ENCODE measurements at places on chromosomes 12 and 14.
A peak's percentile ranks its signal among the peaks of the same experiment; 100 is the strongest.

GRCh38 chr14:77053046-77053841 is 24.7 kb upstream of the IRF2BPL start:
- peak; percentile 63 for DNase-seq

GRCh38 chr12:31860401-31860800 is 98.8 kb upstream of the RESF1 start:
- no peak for DNase-seq

DNA sequence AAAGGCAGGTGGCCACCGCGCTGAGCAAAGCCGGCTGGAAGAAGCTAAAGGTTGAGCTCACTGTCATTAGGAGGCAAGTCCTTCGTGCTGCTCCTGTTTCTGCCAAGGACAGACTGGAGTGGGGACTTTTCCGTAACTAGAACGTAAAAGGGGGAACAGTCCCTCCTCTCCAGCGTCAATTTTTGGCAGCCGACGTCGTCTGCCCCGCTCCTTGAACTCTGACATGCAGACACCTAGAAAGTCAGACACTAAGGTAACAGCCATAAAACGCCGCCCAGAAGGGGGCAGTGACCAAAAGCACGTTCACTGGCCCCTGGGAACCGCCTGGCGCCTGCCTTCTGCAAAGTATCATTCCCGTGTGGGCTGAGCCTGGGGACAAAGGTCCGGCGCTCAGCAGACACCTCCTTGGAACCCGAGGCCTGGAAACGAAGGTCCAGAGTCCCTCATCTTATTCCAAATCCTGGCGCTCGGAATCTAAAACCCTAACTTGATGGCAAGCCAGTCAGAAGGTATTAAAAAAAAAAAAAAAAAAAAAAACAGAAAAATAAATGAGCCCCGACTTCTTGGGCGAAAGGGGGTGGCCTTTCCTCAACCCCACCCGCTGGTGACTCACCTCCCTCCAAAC is 1.1 kb upstream of the LRP1 start:
- peak; percentile 84 for DNase-seq

- DNase-seq, result no peak
Measured at GRCh38 chr12:47097276-47097896, 17.6 kb upstream of the AMIGO2 start.

- no peak for DNase-seq
Measured at GRCh38 chr12:7751394-7751793, 4.2 kb upstream of the CLEC4C start.

GRCh38 chr12:113407931-113408600 is 4.4 kb upstream of the SDS start:
- peak; percentile 53 for DNase-seq

DNA sequence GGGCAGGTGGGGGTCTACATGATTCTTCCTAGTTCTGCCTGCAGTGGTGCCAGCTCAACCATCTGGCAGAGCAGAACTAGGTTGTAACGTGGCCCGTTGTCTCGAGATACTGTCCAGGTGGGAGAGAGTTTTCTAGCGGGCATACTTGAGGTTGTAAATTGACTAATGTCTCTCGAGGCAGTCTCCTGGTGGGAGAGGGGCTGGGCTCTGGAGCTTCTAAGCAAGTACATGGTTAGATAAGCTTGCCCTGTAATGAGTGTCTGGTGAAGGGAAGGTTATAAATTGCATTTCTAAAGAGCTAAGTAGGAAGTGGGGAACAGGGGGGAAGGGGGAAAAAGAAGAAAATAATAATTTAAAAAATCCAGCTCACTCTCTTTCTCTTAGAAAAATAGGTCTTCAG is 18.1 kb downstream of the BDKRB1 start:
- DNase-seq, result no peak

GRCh38 chr14:64965356-64966000 is 6.7 kb downstream of the RAB15 start:
- DNase-seq, result no peak

DNA sequence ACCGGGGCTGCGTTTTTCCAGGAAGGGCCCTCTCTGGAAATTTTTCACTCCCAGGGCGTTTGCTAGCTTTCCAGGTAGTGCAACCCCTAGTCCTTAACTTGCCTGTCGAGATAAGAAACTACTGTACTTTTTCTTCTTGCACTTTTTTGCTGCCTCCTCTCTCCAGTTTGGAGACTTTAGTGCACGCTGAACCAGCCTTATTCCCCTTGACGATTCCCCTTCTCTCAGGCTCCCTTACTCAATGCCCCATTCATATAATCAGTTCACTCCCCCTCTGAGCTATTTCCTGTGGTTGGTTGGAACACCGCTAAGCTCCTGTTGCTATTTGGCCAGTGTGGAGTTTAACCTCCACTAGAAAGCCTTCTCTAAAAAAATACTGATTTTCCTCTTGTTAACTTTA is 682 bp downstream of the CREBL2 start:
- DNase-seq, result peak; percentile 64

- peak; percentile 79 for DNase-seq
Measured at GRCh38 chr12:6044082-6044481, 80.4 kb downstream of the VWF start.

DNA sequence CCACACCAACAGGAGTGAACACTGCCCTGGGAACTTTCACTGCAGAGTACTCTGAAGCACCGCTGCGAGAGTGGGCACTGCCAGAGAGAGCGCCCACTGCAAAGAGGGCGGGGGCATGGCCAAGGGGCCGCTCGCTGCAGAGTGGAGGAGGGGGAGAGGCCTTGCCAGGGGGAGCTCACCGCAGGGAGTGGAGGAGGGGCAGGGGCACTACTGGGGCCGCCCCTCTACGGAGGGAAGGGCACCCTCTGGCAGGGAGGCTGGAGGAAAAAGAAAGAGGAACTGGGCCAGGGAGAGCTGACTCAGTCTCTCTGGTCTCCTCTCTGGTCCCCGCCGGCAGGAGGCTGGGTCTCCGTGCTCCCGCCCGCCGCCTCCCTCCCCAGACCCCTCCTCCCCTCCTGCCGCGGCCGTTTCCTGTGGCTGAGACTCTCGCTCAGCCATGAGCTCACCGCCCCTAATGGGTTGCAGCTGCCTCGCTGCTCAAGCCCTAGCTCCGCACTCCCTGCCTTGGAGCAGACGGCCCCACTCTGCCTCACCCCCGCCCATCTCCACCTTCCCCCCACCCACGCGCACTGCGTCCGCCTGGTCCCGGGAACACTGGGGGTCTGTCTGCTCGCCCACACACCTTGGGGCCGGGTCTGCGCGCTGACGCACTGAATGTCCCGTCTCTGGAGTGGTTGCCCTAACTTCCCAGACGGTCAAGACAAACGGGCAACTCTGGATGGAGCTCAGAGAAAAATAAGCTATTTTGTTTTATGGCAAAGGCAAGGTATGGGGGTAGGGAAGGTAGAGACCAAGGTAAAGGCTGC is 1.3 kb downstream of the ARHGEF40 start:
- peak; percentile 64 for DNase-seq

- no peak for DNase-seq
Measured at GRCh38 chr14:89409961-89410360, 7.1 kb downstream of the FOXN3 start.

DNA sequence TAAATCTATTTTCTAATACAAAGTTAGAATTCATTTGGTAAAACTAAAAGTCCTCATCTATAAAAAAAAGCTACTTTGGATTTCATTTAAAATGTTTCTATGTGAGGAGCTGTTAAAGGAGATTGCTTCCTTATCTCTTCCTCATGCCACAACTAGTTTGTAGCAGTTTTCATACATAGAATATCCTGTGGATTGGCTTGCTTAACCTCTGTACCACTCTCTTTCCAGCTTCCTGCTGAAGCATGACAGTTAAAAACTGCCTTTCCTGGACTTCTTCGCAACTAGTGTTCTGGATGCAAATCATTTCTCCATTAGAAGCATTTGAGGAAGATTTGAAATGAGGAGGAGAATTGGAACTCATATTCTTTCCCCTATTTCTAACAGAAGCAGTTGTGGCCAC is 49.6 kb downstream of the ST8SIA1 start:
- no peak for DNase-seq

- no peak for DNase-seq
Measured at GRCh38 chr14:38947343-38947742, 155.7 kb downstream of the SEC23A start.

- no peak for DNase-seq
Measured at GRCh38 chr14:68364792-68365192, 428.1 kb downstream of the ZFP36L1 start.

DNA sequence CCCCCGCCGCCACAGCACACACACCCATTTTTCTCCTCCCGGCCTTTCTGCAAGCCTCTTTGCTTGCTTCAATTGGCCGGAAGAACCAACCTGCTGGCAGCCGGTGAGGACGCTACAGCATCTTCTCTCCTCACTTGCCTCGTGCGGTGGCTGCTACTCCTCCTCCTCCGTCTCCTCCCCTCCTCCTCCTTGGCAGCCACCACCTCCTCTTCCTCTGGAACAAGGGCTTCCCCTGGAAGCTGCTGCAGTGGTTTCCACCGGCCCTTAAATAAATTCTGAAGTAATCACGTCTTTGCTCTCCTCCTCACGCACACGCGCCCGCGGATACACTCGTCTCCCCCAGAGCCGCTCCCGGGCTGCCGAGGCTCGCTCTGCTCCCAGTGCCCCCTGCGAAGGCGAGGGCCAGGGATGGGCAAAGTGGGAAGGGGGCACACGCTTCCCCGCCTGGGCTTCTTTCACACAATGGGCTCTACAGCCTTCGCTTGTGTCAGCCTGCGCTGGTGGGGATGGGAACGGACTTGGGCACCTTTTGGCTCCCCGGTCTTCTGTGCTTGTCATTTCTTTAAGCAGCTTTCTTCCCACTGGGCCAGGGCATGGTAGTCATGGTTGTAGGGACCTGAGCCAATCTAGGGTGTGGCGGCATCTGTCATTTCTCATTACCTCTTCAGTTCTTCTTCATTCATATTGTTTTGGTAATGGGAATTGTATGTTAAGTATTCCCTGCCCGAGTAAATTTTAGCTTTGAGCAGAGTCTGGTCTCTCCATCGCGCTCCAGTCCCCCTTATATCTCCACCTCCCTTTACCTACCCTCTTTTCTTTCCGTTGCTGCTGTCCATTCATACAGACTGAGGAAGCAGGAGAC is at the start of gene PPFIA2:
TSS of gene PPFIA2 (minus strand) at position 161 of the 862 bp plus-strand sequence.
- DNase-seq, result peak; percentile 56

- no peak for DNase-seq
Measured at GRCh38 chr12:24049728-24050127, 100.3 kb upstream of the SOX5 start.

DNA sequence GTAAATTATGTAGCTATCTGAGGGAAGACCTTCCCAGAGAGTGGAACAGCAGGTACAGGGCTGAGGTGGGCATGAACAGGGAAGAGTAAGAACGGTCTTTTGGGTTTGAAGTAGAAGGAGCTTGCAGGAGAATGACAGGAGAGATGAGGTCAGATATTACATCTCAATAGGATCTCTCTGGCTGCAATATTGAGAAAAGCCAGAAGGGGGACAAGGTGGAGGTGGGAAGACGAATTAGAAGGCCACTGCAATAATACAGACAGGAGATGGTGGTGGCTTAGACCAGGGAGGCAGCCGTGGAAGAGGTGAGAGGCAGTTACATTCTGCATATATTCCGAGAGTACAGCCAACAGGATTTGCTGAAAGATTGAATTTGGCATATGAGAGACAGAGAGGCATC is 310.2 kb downstream of the APAF1 start:
- DNase-seq, result peak; percentile 61

DNA sequence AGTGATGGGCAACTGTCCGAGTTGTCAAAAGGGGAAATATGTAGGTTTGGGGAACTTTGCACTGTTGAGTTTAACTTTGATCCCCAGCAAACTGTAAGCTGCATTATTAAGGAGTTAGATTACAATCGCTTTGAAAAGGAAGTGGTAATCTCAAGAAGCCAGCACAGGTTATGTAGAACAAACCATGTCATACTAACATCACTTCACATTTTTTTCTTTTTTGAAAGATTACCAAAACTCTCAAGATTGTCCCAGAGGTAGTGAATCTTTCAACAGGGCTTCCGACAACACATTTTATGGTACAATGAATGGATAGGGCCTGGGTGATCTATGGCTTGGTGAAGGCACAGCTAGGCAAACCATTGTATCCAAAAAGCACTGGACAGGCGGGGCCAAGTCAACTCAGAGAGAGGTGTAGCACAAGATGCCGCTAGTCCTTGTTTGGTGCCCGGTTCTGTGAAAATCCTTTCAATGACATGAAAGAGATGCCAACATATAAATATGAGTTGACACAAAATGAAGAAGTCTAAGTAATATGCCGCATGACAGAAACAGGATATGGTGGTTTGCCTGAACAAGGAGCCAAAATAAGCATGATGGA is 24.3 kb upstream of the PARP11 start:
- DNase-seq, result no peak

DNA sequence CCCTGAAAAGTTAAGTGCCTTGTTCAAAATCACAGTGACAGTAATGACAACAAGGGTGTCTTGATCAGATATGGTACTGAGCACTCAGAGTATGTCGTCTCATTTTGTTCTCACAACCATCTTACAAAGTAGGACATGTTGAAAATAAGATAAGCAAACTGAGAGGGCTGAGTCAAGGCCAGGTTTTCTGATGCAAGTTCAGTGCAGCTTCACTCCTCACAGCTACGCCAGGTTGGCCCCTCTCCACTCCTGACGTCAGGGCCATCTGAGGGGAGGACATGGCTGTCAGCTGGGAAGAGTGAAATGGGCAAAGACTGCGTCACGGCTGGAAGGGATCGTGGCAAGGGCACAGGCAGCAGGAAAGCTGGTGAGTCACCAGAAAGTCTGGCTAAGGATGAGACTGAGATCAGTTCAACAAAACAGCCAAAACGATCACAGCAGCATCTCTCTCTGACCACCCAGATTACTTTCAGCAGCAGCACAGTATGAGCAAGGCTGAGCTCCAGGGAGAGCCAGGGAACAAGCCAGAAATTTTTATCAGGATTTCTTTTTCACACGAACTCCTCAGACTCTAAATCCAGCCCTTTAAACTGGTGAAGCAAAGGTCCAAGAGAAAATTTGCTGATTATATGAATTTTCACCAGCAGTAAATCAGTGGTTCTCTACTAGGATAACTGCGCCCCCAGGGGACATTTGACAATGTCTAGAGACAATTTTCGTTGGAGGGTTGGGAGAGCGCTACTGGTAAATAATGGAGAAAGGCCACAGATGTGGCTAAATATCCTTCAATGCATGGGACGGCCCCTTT is 297.9 kb upstream of the AMIGO2 start:
- peak; percentile 91 for DNase-seq

GRCh38 chr12:127101076-127101475 is 1165.9 kb upstream of the TMEM132C start:
- no peak for DNase-seq

DNA sequence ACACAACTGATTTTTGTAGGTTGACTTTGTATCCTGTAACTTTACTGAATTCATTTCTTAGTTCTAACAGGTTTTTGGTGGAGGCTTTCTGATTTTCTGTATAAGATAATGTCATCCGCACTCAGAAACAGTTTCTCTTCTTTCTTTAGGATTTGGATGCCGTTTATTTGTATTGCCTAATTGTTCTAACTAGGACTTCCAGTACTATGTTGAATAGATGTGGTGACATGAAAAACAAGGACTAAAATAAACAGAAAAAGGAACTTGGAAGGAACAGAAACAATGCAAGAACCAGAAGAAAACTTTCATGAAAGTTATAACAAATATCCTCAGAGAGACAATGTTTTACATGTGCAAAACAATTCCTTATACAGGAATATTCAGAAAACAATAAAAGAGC is 100.3 kb downstream of the GTF2A1 start:
- DNase-seq, result no peak

DNA sequence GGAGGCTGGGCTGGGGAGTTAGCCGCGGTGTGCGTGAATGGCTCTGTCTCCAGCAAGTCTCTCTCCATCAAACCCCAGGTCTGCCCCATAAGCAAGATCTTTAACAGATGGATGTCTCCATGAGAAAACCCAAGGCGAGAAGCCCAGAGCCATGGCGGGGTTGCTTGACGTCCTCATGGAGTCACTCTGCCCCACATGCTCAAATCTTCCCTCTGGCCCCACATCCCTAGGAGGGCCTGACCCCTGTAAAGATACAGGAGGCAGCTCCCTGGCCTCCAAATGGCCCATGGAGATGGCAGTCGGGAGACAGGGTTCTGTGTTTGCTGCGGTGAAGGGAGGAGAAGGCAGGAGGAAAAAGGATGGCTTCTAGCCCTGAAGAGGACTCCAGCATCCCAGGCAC is 49.3 kb downstream of the C14orf132 start:
- no peak for DNase-seq
